ENCODE measurements at places on chromosomes 1 and 21.

DNA sequence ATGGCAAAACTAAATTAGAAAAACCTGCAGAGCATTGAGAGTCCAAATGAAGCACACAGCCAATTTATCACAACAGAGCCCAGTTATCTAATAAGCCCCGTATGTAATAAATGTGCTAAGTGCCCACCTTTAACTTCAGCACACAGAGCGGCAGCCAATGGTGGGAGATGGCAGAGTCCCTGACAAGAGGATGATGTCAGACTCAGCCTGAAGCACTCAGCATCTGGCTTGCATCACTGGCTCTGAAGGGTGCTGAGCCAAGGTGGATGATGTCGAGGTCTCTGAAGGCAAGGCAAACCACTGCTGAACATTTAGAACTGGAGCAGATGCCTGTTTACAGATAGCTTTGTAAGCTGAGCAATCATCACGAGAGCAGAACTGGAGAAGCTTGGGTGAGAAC is 118.3 kb downstream of the NUF2 start:
- DNase-seq: no peak

GRCh38 chr1:175734642-175735041 is 8.8 kb downstream of the TNR start:
- no peak for DNase-seq

DNA sequence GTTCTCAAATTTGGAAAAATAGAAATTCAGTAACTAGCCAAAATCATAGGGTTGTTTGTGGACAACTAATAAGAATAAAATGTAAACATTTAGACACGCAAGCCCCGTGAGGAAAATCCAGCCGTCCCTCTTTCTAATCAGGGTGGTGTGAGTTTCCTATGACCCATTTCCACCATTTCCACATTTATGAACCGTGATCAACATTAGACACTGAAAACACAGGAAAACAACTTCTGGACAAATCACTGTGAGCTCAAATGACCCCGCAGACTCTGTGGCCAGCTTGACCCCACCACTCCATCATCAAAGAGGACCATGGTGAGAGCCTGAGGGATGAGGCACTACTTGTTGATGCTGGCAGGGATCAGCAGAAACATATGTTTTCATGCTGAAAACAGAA is 101.0 kb downstream of the SIM2 start:
- DNase-seq: no peak

- DNase-seq: no peak
These were observed 16.7 kb upstream of the AVPR1B start for GRCh38 chr1:206133751-206134415.

DNA sequence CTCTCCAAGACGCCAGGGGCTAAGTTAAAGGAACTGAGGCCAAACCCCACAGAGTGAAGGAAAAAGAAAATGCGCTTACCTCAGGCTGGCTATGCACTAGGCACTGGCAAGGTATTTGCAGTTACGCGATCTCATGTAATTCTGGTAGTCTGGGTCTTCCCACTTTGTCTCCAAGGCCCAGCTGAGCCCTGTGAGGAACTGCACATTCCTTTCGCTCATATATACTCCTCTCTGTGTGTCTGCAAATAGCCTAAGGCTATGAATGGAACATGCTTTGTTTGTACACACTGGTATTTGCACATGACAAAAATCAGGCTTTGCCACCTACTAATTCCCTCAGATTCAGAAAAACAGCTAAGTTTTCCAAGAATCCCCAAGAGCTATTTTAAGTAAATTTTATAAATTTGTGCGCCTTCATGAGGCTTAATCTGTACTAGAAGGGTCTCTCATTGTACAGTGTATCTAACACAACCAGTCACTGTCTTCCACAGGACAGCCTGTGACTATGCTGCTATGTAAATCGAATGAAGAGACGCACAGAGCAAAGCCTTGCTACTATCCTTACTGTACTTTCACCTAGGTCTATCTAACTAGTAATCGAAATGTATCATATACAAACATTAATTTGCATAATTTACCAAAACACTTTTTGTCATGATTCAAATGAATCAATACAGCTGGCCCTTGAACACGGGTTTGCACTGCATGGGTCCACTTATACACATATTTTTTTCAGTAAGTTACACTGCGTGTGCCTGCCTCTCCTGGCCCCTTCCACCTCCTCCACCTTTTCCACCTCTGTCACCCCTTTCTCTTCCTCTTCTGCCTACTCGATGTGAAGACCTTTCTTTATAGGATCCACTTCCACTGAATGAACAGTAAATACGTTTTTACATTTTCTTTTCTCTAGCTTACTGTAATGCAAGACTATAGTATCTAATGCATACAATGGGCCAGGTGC is 87.0 kb downstream of the SIPA1L2 start:
- no peak for DNase-seq

- DNase-seq: no peak
These were observed 37.5 kb upstream of the ATP2B4 start for GRCh38 chr1:203589171-203589570.

DNA sequence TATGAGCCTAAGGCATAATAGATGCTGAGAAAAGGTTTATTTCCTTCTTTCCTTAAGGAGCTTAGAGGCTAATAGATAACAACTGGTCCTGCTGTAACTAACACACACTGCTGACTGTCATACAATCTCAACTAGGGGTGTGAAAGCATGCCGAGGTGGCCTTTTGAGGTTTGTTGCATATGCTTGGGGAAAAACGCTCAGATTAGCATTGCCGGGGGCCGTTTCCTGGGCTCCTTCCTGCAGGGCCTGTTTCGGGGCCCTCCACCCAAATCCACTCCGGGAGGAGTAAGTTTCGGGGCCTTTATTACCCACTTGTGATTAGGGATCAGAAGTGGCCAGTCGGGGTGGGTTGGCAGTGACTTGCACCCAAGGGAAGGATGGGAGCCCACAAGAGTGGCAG is 27.2 kb upstream of the RCSD1 start:
- DNase-seq: no peak

GRCh38 chr1:181412746-181413145 is 70.6 kb upstream of the CACNA1E start:
- DNase-seq: no peak

DNA sequence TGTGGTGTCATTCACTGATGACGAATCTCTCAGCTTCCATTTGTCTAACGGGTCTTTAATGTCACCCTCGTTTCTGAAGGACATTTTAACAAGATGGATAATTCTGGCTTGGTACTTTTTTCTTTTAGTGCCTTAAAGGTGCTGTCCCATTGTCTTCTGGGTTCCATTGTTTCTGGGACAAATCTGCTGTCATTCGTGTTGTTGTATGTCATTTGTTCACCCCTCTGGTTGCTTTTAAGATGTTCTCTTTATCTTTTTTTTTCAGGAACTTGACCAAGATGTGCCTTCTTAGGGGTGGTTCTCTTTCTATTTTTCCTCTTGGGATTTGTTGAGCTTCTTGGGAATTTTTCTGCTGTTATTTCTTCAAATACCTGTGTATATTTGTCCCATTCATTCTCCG is 14.0 kb upstream of the MMEL1 start:
- peak; percentile 30 for DNase-seq

Measured in OCI-M1 (cell line).